G401 (cell line): ENCODE measurements at places on chromosomes 11 and 22.

DNA sequence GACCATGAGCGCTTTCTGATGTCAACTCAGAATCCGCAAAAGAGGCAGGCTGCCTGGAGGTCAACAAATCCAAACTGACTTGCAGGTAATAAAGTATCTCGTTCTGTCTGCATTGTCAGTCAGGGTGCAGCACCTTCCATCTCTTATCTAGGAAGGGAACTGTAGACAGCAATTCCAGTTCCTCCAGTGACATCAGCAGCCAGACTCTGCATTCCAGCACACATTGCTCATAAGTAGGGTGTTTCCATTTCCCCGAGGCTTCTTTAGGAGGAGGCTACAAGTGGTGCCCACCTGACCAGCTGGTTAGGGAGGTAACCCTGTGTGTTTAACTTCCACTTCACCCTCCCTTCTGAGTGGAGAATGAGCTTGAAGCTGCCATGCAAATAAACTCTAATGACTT, 53.3 kb downstream of the NTM start:
- DNase-seq = no peak

DNA sequence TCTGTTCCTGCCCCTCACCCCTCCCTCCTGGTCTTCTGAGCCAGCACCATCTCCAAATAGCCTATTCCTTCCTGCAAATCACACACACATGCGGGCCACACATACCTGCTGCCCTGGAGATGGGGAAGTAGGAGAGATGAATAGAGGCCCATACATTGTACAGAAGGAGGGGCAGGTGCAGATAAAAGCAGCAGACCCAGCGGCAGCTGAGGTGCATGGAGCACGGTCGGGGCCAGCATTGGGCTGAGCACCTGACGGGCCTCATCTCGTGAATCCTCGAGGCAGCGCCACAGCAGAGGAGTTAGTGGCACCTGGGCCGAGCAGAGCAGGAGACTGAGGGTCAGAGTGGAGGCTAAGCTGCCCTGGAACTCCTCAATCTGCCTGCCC, 941.8 kb downstream of the BRD1 start:
- no peak for DNase-seq

- peak; percentile 91 for DNase-seq
Measured at GRCh38 chr11:64856382-64857227, 12.2 kb upstream of the CDC42BPG start.

GRCh38 chr11:89612096-89612495, 98.0 kb upstream of the TRIM77 start:
- no peak for DNase-seq

GRCh38 chr11:20501971-20502370, 97.4 kb upstream of the SLC6A5 start:
- no peak for DNase-seq

DNA sequence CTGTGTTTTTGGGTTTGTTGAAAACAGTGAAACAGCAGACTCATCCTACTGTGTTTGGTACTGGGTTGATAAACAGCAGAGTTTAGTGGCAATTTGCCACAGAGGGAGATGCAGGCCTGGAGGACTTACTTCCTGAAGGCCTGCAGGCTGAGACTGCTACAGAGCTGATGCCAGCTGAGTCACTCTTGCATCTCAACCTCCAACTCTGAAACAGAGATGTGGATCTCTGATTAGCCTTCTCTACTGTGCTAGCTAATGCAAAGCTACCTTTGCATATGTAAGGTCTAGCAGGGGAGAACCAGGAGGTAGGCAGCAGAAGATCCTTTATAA, 14.3 kb downstream of the ATP5MG start:
- peak; percentile 49 for DNase-seq

DNA sequence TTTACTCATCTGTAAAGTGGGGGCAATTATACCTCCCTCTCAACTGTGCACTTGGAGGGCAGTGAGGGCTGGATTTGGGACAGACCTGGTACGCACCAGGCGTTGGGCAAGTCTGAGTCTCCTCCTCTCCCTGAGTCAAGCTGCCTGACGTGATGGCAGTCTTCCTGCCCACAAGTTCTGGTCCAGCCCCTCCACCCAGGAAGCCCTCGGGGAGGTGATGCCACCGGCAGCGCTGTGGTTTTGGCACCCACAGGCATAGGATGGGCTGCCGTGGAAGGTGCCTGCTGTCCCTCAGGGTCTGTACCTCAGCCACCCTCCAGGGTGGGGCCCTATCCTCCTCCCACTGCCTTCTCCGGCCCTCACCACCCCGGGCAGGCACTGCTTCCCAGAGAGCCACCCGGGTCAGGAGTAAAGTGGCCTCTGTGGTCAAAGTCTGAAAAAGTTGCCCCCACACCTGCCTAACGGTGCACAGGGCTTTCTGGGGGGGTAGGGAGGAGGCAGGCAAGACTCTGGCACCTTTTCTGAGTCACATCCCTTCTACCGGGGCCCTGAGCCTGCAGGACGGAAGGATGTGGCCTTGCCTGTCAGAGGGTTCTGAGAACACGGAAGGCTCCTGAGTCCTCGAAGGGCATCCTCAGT, 6.5 kb upstream of the APOBEC3H start:
- DNase-seq = no peak

DNA sequence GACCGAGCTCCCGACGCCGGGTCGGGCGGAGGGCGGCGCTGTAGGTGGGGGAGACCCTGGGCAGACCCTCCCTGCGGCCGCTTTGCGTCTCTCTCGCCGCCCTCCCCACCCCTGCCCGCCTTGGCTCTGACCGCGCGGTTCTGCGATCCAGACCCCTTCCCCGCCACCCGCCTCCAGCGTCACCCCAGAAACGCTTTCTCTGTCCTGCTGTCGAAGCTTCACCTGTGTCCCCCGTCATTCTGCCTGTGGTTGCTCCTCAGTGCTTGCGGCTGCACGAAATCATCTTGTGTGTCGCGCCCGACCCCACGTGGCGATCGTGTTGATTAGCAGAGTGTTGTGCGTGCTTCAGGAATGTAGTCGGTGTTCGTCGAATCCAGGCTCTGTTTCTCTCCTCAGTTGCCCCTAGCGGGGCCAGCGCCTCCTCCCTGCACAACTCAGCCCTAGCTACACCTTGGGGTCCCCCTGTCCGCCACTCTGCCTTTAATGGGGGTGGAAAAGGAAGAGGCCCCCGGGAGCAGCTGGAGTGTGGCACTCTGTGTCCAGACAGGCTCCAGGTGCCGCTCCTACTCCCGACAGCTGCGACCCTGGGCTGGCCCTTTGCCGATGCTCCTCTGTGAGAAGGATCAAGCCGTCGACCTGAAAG, 851 bp downstream of the PTDSS2 start:
- peak; percentile 53 for DNase-seq

- DNase-seq = no peak
Measured at GRCh38 chr11:13333456-13333957, 55.9 kb downstream of the BMAL1 start.

DNA sequence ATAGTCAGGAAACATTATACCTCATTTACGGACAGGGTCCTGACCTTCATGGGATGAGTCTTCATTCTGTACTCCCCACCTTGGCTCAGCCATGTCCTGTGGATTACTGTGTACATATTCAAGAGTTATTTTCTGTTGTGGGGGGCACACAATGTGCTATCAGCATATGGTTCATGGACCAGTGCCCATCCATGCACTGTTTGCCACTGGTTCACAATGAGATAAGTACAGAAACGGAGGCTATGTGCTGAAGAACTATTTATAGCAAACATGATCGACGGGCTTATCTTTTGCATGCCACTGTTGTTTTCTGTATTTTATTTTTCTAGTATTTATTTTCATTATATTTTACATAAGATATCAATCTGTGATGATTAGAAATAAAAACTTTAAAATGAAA, 56.4 kb upstream of the CCDC89 start:
- no peak for DNase-seq

DNA sequence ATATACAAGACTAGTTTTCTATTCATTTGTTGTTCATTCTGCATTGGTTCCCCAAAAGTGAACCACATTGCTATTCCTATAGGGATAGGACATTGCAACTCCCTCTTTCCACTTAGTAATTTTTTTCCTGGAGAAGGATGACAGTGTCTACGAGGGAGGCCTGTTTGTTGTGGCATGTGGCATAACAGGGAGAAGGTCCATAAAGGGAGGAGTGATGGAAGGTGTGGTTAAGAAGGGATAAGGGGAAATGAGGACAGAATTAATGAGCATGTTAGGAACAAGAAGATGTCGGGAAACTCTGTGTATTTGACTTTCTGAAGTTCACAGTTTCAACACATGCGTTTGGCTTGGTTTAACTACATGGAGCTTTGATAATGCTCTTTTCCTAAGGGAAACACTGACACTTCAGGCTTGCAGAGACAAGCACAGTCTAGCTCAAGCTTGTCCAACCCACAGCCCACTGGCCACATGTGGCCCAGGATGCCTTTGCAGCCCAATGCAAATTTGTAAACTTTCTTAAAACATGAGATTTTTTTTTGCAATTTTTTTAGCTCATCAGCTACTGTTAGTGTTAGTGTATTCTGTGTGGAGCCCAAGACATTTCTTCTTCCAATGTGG, 149.7 kb downstream of the TRPC6 start:
- no peak for DNase-seq

DNA sequence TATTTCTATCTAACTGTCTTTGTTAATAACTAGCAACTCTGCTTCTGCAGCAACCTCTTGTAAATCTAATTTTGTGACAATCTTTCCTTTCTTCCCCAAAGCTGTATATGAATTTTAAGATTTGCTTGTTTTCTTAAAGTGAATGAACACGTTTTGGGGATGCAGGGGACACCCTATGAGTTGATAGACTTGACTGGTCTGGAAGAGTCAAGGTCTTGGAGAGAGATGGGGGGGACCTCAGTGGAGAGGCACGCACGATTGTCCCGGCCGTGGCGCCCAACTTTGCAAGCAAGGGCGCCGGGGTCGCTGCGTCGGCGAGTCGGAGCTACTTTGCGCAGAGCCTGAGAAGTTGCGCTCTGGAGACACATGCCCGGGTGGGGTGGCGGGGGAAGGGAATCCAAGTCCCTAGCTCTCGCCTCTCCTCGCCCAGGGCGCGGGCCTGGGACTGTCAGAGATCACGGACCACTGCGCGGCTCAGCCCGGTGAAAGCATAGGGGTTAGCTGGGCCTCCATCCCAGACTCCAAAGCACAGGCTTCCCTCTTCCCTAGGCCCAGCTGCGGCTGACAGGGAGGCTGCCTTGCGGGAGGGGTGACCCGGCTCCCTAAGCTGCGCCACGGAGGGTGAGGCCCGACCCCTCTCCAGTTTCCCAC, 854 bp downstream of the ABCC8 start:
- peak; percentile 46 for DNase-seq

GRCh38 chr11:133133050-133133449, 399.3 kb downstream of the OPCML start:
- no peak for DNase-seq

DNA sequence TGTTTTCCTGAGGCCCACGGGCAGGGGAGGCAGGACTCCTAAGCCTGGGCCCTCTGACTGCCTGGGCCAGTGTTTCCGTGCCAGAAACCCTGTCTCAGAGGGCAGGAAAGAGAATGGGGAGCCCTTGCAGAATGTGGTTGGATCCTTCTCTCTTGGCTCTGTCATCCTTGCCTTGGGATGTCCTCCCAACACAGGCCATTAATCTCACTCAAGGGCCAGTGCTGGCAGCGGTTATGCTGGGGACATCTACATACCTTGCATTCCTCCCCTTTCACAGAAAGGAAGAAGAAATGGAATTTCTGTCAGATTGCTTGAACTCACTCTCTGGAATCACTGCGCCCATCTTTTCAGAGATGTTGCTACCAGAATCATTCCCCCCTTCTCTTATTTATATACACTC, 296.9 kb downstream of the KIRREL3 start:
- no peak for DNase-seq

DNA sequence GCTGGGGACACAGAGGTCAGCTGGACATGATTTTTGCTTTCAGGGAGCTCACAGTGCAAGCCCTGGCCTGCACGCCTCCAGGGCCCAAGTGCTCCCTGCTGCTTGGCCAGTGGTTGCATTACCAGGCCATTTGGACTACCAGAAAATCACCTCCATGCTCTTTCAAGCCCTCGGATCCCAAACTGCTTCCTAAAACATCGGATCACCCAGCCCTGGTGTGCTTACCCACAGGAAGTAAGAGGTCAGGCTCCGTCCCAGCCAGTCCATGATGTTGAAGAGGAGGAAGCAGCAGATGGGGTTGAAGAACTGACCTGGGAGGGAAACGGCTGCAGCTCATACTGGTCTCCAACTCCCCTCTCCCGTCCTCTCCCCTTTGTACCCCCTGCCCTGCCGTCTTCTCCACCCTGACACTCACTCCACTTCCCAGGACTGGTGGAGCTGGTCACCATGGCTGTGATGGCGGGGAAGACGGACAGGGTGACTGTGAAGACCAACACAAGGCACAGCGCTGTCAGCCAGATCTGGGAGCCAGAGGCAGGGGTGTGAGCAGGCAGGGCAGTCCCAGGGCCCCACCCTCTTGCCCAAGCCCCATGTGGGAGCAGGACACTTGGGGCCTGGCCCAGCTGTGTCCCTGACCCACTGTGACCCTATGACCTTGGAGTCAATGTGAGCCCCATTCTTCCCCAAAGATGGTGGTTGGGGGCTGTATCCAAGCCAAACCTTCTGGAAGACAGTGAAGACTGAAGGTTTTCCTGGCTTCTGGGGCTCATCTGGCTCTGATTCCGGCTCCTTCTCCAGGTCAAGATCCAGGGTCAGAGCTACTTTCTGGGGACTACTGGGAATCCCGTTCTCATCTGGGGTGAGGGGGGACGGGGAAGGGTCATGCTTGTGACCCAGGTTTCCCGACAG, 5.6 kb downstream of the SLC29A2 start:
- no peak for DNase-seq

GRCh38 chr11:45930031-45930794, 7.8 kb downstream of the LARGE2 start:
- DNase-seq = no peak

- no peak for DNase-seq
Measured at GRCh38 chr11:94043241-94043640, 22.1 kb downstream of the HEPHL1 start.

GRCh38 chr11:83061883-83062282, 9.8 kb downstream of the RAB30 start:
- no peak for DNase-seq

GRCh38 chr11:119847853-119848252, 118.9 kb upstream of the NECTIN1 start:
- no peak for DNase-seq

DNA sequence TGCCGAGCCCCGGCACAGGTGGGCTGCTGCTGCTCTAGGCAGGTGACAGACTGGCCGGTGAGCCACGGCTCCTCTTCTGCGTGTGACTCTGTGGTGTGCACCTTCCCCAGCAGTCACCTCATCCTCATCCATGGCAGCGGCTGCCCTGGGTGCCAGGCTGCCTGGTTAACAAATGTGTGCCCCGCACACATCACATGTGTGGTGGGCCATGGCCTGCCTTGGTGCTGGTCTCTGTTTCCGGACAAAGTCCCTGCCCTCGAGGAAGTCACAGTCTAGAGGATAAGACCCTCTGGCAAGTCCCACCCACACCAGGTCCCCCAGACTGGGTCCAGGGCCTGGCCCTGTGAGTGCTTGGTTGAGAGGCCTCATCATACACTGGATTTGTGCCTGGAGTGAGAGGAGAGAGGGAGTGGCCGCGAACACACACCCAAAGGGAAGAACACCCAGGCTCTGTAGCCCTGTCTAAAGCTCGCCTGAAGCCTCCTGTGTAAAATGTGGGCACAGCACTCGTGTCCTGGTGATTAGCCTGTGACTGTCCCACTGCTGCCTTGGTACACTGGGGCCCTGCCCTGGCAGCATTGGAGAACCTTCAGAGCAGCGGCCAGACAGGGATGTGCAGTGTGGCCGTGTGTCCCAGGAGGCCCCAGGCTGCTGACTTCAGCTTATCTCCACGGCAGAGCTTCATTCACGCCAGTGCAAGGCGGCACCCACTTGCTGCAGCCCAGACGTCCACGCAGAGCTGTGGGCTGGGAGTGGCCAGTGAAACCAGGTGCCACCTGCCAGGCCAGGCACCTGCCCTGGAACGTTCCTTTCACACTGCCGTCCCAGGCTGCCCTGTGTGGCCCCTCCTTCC, 269.9 kb downstream of the TBC1D22A start:
- no peak for DNase-seq

GRCh38 chr22:20606041-20606783, 98.8 kb downstream of the MED15 start:
- DNase-seq = peak; percentile 26
